WTC11 (cell line): ENCODE measurements at places on chromosomes 2 and 18.

DNA sequence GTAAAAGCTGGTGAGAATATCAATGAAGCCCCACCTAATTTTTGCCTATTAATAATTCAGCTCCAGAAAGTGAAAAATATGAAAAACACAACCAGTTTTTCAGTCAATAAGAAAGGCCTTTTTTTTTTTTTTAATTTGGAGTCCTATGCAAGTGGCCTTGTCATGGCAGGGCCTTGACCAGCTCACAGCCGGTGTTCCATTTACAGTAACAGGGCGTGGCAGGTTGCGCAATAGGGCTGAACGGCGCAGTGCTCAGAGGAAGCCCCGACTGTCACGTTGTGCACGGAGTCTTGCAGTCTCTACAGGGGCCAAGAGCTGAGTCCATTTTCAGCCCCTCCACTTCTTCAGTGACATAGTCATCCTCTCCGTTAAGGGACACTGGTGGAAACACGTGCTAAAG lies 184.1 kb upstream of the FN1 start:
- H3K36me3 ChIP-seq = peaks cover 18% of the 10 kb centered on the region
- DNase-seq = no peak
- no peaks in the 10 kb centered on the region for H3K27me3 ChIP-seq
- no peak overlapping the region for H3K27ac ChIP-seq
- H3K4me1 ChIP-seq = peaks cover 29% of the 10 kb centered on the region

DNA sequence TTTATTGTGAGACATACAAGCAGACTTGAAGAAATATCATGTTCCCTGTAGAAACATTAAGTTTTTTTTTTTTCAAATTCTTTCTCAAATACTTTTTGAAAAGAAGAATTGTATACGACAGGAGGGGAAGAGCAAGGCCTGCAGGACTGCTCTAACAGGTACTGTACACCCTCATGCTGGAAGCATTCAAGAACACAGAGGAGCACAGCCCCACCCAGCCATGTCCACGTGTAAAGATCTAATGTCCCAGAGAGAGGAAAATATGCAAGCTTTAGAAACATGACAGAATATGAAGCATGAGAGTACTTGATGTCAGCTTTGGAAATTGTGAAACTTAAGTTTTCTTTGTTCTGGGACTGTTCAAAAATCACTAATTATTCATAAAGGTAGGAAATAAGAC lies 191.6 kb downstream of the TTC32 start:
- H3K36me3 ChIP-seq = peaks cover 2% of the 10 kb centered on the region; the same call in 1 of the 2 replicates
- peaks cover 4% of the 10 kb centered on the region for H3K4me1 ChIP-seq
- DNase-seq = no peak
- H3K27ac ChIP-seq = no peak overlapping the region
- H3K27me3 ChIP-seq = peaks cover 7% of the 10 kb centered on the region

DNA sequence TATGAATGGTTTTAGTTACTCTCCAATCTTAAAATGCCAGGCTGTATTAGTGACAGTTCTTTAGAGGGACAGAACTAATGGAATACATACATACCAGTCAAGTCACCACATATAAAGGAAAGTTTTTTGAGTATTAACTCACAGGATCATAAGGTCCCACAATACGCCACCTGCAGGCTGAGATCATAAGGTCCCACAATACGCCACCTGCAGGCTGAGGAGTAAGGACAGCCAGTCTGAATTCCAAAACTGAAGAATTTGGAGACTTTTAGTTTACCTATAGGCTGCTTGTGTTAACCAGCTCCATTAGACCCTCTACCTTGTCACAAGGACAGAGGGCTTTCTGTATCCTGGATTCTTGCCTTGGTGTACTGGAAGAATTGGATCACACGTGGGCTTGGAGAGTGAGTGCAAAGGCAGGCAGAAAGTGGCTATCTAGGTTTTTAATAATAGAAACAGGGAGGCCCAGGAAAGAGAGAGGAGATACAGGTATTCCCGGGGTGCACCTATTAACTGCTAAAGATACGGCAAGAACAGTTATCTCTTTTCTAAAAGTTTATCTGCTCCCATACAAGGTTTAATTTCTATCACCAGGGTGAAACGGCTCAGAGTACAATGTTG lies 234.9 kb upstream of the CYRIA start:
- peak; percentile 69 for DNase-seq
- H3K27ac ChIP-seq = no peak overlapping the region
- H3K4me3 ChIP-seq = no peak overlapping the region
- H3K27me3 ChIP-seq = no peaks in the 10 kb centered on the region
- no peaks in the 10 kb centered on the region for H3K4me1 ChIP-seq

DNA sequence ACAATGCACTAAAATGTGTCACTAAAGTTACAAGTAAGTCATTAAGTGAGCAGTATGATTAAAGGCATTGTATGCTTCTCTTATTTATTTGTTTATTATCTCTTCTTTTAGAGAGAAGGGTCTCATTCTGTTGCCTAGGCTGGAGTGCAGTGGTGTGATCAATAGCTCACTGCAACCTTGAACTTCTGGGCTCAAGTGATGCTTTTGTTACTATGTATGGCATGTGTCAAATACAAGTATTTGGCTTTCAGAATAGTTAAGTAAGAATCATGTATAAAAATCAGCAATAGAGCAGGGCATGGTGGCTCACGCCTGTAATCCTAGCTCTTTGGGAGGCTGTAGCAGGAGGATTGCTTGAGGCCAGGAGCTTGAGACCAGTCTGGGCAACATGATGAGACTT lies 15.8 kb upstream of the AAK1 start:
- no peaks in the 10 kb centered on the region for H3K36me3 ChIP-seq
- no peaks in the 10 kb centered on the region; the same call in 1 of the 2 replicates for H3K4me1 ChIP-seq
- no peak overlapping the region for H3K27ac ChIP-seq
- H3K27me3 ChIP-seq = no peaks in the 10 kb centered on the region
- no peak overlapping the region for H3K4me3 ChIP-seq
